Activated naive CD8-positive, alpha-beta T cell treated with anti-CD3 and anti-CD28 coated beads, Interleukin-2, amount 10 ng/mL, durations not matched to agents 7 days and 5 days (primary cell): ENCODE measurements at places on chromosomes 4 and X. TPM values are rescaled to one million over a fixed set of nuclear protein-coding genes. Genes with fewer than 3 reads are reported as not detected.
A peak's percentile ranks its signal among the peaks of the same experiment; 100 is the strongest.

DNA sequence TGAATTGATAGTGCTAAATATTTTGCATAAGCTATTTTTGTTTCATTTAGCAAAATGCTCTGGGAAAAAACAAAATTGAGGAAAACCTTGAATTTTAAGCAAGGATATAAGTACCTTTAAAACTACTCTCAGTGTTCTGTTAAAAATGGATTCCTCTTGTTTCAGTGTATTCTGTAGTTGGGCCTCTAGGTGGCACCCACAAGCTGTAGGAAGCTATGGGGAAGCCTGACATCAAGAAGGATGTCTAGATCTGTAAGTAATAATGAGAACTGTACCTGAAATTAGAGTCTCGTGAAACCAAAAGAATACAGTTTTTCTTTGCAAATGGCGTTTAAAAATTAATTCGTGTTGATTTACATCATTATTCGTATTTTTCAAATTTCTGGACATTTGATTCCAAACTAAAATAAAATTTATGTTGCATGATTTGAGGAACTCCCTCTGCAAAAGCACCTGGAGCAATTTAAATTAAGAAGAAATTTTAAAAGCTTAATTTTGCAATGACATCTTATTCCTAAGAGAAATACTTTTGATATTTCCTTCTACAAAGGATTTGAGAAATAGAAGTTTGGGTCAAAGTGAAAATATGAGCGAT is 51.2 kb downstream of the TMPRSS11E start:
- H3K36me3 ChIP-seq: no peaks in the 10 kb centered on the region
- H3K27me3 ChIP-seq: no peaks in the 10 kb centered on the region
- H3K27ac ChIP-seq: no peak overlapping the region
- peak; percentile 38 for DNase-seq

GRCh38 chrX:93868289-93868965 is 194.4 kb downstream of the FAM133A start:
- no peaks in the 10 kb centered on the region for H3K36me3 ChIP-seq
- H3K4me1 ChIP-seq: no peaks in the 10 kb centered on the region
- H3K4me3 ChIP-seq: no peak overlapping the region
- no peak for DNase-seq

GRCh38 chr4:135184715-135185114 is 983.1 kb upstream of the PABPC4L start:
- H3K27me3 ChIP-seq: no peaks in the 10 kb centered on the region
- no peak for DNase-seq
- H3K4me3 ChIP-seq: no peak overlapping the region

GRCh38 chrX:39650768-39651347 is 446.9 kb downstream of the BCOR start:
- H3K4me1 ChIP-seq: peaks cover 1% of the 10 kb centered on the region
- no peak overlapping the region for H3K27ac ChIP-seq
- H3K27me3 ChIP-seq: no peaks in the 10 kb centered on the region
- H3K4me3 ChIP-seq: no peak overlapping the region

DNA sequence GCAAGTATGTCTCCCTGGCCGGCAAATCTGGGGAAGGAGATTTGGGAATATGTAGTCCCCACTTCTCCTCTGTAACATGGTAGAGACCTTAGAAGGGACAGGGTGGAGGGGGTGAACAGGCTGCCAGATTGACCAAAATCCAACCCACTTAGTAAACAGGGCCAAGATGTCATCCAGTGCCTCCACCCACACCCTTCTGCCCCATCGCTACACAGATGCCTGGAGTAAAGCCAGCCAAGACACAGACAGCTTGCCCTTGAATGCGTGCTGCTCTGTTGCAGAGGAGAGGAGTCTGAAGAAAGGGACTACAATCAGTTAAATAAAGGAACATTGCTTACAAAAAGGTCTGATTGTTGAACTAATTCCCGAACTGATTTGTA is 160.1 kb upstream of the LDB2 start:
- H3K36me3 ChIP-seq: no peaks in the 10 kb centered on the region
- no peak overlapping the region for H3K27ac ChIP-seq
- no peaks in the 10 kb centered on the region for H3K27me3 ChIP-seq
- no peaks in the 10 kb centered on the region for H3K4me1 ChIP-seq

- H3K36me3 ChIP-seq: peaks cover 1% of the 10 kb centered on the region
- H3K27me3 ChIP-seq: no peaks in the 10 kb centered on the region
- no peak overlapping the region for H3K27ac ChIP-seq
- H3K4me1 ChIP-seq: peaks cover 8% of the 10 kb centered on the region
Observed at GRCh38 chr4:7909463-7910262, 30.0 kb downstream of the AFAP1 start.

- H3K36me3 ChIP-seq: no peaks in the 10 kb centered on the region
- H3K4me1 ChIP-seq: peaks cover 9% of the 10 kb centered on the region
- H3K27me3 ChIP-seq: peaks cover 2% of the 10 kb centered on the region
Observed at GRCh38 chrX:40444133-40444532, 136.6 kb upstream of the ATP6AP2 start.

DNA sequence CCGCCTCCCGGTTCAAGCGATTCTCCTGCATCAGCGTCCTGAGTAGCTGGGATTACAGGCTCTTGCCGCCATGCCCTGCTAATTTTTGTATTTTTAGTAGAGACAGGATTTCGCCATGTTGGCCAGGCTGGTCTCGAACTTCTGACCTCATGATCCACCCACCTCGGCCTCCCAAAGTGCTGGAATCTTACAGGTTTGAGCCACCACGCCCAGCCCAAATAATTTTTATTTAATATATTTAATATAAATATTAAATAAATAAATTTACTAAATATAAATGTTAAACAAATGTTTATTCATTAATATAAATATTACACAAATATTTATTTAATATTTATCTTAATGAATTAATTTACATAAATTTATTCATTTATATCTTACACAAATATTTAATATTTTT is 120.2 kb downstream of the SHOX start:
- no peaks in the 10 kb centered on the region for H3K4me1 ChIP-seq
- no peaks in the 10 kb centered on the region for H3K36me3 ChIP-seq
- no peak for DNase-seq

- no peak for DNase-seq
- peaks cover 29% of the 10 kb centered on the region for H3K36me3 ChIP-seq
- H3K27ac ChIP-seq: no peak overlapping the region
- H3K4me3 ChIP-seq: no peak overlapping the region
Observed at GRCh38 chr4:2660596-2661211, 95.4 kb downstream of the TNIP2 start.

DNA sequence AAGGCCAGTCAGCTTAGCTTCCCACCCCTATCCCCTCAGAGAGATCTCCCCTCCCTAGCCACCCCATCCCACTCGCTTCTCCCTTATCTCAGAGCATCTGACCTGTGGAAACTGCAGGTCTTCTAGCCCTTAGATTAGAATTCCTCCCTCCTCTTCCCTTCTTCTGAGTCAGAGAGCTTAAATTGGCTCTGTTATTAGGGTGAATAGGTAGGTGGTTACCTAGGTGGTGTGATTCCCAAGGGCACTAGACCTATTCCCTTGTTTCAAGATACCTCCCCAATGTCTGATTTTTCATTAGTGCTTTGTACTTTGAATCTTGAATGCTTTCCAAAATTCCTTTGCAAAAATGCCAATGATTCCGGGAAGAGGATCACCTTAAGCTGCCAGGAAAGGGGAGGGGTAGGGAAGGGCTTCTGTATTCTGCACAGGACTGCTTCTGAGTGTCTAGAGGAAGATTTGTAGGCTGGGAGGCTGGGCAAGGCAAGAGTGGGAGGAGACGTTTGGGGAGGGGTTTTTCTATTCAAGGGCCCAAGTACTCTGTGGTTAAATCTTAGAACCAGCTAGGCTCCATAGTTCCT is 24.5 kb upstream of the MSN start:
- H3K4me1 ChIP-seq: peaks cover 6% of the 10 kb centered on the region
- H3K27ac ChIP-seq: no peak overlapping the region
- H3K36me3 ChIP-seq: no peaks in the 10 kb centered on the region
- no peaks in the 10 kb centered on the region for H3K27me3 ChIP-seq

DNA sequence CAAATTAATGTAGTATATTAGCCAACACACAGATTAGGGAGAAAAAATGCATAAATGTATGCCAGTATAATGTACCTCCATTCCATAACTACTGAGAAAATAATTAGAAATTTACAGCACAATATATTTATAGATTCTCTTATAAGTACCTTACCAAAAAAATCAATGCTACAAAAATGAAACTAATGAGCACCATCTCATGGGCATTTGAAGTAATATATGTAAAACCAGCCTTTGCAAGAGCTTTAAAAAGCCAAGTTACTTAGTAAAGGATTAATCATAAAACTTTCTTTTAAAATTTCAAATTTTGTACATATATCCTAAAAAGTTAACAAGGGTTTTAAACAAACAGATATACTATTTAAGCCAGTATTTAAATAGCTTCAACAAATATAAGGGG is 43.2 kb downstream of the LRBA start:
- no peak for DNase-seq
- peaks cover 3% of the 10 kb centered on the region for H3K36me3 ChIP-seq
- H3K27me3 ChIP-seq: no peaks in the 10 kb centered on the region
- no peak overlapping the region for H3K27ac ChIP-seq

DNA sequence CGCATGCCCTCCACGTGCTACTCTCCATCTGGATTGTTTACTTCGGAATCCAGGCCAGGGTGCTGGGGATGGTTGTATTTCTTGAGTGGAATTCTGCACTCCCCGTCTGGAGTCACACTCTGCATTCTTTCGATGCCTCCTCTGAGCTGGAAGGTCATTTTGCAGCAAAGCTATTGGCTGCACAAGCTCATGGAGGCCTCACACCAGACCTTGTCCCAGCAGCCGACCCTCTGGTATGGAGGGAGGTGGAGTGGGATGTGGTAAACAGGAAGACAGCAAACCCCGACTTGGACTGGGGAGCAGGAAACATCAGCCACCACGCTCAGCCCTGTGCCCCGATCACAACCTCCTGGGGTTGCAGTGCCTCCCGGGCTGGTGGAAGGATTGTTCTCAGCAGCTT is 225.3 kb upstream of the LNX1 start:
- no peaks in the 10 kb centered on the region for H3K4me1 ChIP-seq
- H3K27ac ChIP-seq: no peak overlapping the region
- no peak overlapping the region for H3K4me3 ChIP-seq
- DNase-seq: no peak

DNA sequence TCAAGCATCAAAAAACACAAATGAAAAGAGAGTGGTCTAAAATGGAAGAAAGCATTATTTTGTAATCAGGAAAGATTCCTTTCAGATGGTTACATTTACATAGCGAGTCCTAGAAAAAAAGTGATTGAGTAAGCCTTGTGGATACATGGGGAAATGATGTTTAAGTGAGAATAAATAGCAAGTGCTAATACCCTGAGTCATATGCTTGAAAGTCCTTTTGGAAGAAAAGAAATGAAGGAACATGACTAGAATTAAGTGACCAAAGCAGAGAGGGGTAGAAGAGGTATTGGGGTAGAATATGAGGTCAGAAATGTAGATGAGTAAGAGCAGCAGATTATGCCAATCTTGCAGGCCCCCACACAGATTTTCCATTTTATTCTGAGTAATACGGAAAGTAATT is 814.8 kb upstream of the GRID2 start:
- H3K27ac ChIP-seq: no peak overlapping the region
- DNase-seq: no peak
- no peak overlapping the region for H3K4me3 ChIP-seq
- no peaks in the 10 kb centered on the region for H3K27me3 ChIP-seq

DNA sequence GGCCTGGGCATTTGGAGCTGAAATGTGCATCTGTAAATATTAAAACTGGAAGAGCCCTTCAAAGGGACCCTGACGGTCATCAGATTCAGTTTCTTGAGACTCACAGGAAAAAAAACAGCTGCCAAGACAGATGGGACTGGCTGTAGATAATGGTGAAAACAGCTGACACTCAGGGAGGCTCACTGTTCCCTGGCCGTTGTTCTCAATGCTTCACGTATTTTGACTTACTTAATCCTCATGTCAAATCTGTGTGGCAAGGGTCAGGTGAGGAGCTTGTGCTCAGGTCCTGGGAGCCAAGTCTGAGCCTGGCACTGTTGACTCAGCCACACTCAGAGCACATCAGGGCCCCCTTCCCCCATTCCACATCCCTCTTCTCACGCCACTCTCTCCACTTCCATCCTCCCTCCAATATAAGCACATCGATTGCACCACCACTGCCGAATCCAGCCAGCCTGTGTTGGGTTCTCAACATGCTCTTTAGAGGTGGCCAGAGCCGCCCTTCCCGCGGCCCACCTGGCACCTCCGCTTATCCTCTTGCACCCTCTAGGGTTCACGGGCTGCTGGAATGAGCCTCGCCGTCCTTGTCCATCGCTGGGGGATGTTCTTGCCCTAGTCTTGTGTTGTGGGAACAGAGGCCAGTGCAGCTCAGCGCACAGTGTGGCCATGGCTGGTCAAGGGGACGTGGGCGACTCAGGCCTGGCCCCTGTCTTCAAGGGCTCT is 40.1 kb downstream of the EVC start:
- no peaks in the 10 kb centered on the region for H3K36me3 ChIP-seq
- DNase-seq: no peak
- H3K4me3 ChIP-seq: no peak overlapping the region
- H3K27ac ChIP-seq: no peak overlapping the region

GRCh38 chr4:175874306-175874705 is 62.2 kb upstream of the GPM6A start:
- DNase-seq: no peak
- H3K36me3 ChIP-seq: no peaks in the 10 kb centered on the region
- H3K27me3 ChIP-seq: no peaks in the 10 kb centered on the region
- H3K27ac ChIP-seq: no peak overlapping the region

DNA sequence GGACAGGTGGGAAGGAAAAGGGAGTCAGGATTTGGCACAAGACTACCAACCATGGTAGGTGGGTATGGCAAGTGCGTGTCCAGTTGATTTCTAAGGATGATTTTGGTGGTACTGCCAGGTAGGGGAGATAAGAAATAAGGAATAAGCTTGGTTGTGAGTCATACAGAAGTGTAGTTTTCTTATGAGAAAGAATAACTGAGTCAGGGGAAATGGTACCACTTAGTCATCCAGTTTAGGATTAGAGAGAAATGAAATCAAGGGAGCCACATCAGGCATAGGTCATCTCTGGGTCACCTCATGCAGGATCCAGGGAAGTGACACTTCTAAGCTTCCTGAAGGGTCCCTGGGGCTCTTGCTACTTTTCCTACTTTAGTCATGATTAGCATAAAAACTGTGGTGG is 107.1 kb upstream of the C1GALT1C1 start:
- no peaks in the 10 kb centered on the region for H3K27me3 ChIP-seq
- H3K36me3 ChIP-seq: no peaks in the 10 kb centered on the region
- H3K4me3 ChIP-seq: no peak overlapping the region
- H3K27ac ChIP-seq: no peak overlapping the region
- H3K4me1 ChIP-seq: peaks cover 1% of the 10 kb centered on the region
- DNase-seq: no peak

DNA sequence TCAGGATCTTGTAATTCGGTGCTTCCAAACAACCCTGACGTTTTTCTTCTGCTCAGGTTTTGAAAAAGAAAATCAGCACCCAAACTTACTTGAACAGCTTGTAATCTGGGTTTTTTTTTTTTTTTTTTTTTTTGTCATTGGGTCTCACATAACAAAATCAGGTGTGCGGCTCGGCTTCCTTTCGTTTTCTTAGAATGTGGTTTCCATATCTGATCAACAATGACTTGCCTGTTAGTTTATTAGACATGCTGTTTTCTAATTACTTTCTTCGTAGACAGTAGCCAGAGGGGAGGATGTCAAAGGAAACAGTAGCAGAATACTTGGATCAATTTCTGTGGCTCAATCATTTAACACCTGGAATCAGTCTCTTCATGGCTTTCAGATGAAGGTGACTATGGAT is 890 bp upstream of the FREM3 start:
- H3K27me3 ChIP-seq: peaks cover 48% of the 10 kb centered on the region
- DNase-seq: no peak
- no peaks in the 10 kb centered on the region for H3K36me3 ChIP-seq

IQCM gene
- not detected for total RNA-seq

MYOZ2 gene
- not detected for total RNA-seq

MAOA gene
- total RNA-seq: 0.14 TPM

GPR50 gene
- not detected for total RNA-seq

SPIN4 gene
- 9.9 TPM for total RNA-seq

APBB2 gene
- 0.96 TPM for total RNA-seq

CLIC2 gene
- 0.79 TPM for total RNA-seq

DKK2 gene
- not detected for total RNA-seq

ZFP42 gene
- not detected for total RNA-seq

RTL3 gene
- total RNA-seq: not detected
